ENCODE measurements at places on chromosomes 5 and 9.

- no peak for DNase-seq
Measured at GRCh38 chr5:66178799-66179198, 34.7 kb downstream of the SREK1 start.

GRCh38 chr5:140565024-140565779 is 574 bp downstream of the SLC35A4 start:
- DNase-seq, result peak; percentile 37

DNA sequence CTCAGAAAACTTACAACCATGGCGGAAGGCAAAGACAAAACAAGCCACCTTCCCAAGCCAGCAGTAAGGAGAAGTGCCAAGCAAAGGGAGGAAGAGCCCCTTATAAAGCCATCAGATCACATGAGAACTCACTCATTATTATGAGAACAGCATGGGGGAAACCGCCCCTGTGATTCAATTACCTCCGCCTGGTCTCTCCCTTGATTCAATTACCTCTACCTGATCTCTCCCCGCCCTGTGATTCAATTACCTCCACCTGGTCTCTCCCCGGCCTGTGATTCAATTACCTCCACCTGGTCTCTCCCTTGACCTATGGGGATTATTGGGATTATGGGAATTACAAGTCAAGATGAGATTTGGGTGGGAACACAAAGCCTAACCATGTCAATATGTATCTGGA is 467.3 kb upstream of the FTMT start:
- no peak for DNase-seq

DNA sequence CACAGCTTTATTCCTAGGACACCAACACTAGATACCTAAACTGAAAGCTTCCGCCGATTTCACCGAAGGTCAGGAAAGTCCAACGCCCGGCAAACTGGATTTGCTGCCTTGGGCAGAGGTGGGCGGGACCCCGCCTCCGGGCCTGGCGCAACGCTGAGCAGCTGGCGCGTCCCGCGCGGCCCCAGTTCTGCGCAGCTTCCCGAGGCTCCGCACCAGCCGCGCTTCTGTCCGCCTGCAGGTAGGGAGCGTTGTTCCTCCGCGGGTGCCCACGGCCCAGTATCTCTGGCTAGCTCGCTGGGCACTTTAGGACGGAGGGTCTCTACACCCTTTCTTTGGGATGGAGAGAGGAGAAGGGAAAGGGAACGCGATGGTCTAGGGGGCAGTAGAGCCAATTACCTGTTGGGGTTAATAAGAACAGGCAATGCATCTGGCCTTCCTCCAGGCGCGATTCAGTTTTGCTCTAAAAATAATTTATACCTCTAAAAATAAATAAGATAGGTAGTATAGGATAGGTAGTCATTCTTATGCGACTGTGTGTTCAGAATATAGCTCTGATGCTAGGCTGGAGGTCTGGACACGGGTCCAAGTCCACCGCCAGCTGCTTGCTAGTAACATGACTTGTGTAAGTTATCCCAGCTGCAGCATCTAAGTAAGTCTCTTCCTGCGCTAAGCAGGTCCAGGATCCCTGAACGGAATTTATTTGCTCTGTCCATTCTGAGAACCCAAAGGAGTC is at the start of gene CD274:
TSS of gene CD274 (plus strand) at position 184 of the 733 bp plus-strand sequence. CDS start 5,572 bp downstream, outside the sequence.
- peak; percentile 95 for DNase-seq

- peak; percentile 73 for DNase-seq
Measured at GRCh38 chr5:102823441-102823874, 68.4 kb downstream of the PAM start.

- DNase-seq, result peak; percentile 71
Measured at GRCh38 chr9:96317335-96317980, 15.5 kb upstream of the HSD17B3 start.

DNA sequence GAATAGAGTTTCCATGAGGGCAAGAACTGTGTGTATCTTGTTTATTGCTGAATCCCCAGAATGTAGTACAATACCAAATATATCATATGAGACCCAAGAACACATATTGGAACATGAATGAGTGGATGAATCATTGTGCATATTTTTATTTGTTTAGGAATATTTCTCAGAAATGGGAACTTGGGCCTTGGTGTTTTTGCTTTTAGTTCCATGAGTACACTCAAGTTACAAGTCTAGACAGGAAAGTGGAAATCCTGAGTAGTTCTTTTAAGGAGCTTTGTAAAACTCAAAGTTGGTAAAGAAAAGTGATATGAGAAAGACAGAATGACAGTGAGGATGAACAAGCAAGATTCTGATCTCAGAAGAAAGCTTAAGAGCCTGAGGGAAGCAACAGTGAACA is 647.0 kb downstream of the EFNA5 start:
- no peak for DNase-seq

GRCh38 chr9:38344566-38345324 is 47.8 kb upstream of the ALDH1B1 start:
- DNase-seq, result no peak

DNA sequence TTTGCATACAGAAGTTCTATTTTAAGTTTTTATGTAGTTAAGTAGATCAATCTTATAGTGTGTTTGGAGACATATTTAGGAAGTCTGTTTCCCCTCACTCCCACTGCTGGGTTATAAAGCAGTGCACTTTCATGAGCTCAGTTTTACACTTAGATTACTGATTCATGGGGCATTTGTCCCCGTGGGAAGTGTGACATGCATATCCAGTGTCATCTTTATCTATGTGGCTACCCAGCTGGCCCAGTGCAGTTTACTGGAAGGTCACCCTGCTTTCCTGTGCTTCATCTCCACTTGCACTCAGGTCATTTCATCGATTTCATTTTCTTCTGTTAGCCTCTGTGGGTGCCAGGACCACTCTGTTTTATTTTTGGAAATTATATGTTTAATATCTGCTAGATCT is 49.1 kb downstream of the ADCY2 start:
- DNase-seq, result no peak

DNA sequence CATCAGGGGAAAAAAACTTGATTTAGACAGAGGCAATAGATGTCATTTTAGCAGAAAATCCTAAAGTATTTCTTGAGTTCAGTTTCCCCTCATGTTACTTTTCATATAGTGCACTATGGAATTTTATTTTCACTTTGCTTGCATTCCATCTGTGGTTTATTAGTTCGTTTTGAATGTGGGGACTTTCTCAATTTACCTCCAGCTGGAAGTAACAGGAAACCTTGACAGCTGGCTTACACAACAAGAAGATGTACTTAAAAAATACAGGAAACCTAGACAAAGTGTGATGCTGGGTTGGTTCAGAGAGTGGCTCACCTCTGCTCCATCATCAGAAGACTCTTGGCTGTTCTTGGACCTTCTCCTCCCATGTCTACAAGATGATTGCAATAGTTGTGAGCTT is 567.0 kb downstream of the CETN3 start:
- DNase-seq, result no peak

- DNase-seq, result no peak
Measured at GRCh38 chr9:124284940-124285441, 27.2 kb downstream of the NEK6 start.

GRCh38 chr9:19922476-19923118 is 133.8 kb upstream of the SLC24A2 start:
- DNase-seq, result peak; percentile 48

DNA sequence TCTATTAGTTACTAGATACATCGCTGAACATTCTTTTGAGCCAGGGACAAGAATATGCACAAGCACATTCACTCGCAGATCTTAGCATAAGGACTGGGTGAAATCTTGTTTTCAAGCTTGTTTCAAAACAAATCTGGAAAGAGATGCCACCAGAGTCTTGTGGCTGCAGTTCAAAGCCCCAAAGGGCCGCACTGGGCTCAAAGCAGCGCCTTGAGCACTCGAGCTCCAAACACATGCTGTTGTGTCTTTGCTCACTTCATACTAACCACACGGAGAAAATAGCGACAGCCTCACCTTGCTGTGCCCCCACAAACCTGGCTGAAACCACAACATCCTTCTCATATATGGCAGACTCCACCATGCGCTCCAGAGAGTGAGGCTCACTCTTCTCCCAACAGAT is 34.2 kb upstream of the IL7R start:
- no peak for DNase-seq

- no peak for DNase-seq
Measured at GRCh38 chr5:1031306-1031959, 22.8 kb downstream of the NKD2 start.

- DNase-seq, result peak; percentile 63
Measured at GRCh38 chr9:124146031-124146561, 111.7 kb upstream of the NEK6 start.

GRCh38 chr9:114250235-114250568 is 72.7 kb upstream of the ORM1 start:
- DNase-seq, result no peak

GRCh38 chr5:10323588-10324488 is 16.1 kb upstream of the CMBL start:
- DNase-seq, result no peak

DNA sequence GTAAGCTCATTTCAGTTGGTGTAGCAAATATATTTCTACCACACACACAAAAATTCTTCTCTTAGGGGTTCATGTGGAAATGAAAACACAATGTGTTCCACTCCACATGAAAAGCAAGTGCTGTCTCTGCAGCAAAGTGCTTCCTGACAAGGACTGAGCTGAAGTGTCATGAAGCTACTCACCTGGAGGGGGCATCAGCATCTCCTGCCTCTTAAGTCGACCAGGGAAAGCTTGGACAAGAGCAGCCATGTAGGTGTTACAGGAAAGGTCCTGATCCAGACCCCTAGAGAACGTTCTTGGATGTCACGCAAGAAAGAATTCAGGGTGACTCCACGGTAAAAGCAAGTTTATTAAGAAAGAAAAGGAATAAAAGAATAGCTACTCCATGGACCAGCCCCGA is 62.8 kb downstream of the SV2C start:
- peak; percentile 31 for DNase-seq

GRCh38 chr9:12643686-12644085 is 49.5 kb upstream of the TYRP1 start:
- no peak for DNase-seq

GRCh38 chr5:150291388-150292385 is 2.1 kb upstream of the CAMK2A start:
- no peak for DNase-seq

DNA sequence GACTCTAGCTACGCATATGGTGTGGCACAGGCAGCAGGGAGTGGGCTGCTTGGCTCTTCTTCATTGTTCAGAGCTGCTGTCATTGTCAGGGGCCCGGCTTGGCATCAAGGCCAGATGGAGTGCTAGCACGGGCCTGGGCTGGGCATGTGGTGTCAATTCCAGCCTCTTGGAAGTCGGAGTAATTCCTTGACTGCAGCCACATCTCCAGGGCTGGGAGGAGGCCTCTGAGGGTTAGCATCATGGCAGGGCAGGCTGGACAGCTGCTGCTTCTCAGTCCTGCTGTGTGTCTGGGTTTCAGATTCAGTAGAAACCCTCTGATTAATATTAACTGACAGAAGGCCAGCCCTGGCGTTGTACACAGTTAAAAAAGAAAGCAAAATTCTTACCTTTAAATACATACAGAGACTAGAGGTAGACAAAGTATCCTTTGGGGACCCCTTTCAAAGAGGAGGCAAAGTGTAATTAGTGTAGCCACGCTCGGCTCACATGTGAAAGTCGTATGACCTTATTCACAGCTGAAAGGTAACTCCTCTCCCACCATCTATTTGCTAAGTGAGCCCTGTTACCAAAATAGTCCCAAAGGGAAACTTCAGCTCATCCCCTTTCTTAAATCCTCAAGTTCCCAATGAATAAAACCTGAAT is 126.4 kb downstream of the DOCK2 start:
- DNase-seq, result no peak

DNA sequence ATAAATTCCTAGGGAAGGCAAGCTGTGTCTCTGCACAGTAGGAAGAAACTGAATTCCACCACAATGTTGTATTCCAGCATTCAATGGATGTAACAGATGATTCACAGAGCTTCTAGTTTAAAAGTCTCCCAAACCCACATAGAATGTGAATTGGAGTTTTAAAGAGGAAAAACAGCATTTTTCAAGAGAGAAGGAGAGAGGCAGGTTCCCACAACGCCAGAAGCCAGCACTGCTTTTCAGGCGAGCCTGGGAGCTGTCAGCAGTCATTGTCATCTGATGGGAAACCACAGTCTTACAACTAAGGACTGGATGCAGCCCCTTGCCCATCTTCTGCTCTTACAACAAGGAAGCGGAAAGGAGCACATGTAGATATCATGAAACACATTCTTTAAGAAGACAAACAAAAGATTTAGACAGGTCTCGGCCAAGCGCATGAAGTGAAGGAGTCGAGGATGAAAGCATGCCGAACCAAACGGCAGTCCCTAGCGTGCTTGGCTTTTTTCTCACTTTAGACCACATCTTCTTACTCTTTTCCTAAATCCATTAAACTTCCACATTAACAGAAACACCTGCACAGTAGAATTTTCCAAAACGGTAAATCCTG is 638 bp downstream of the DIRAS2 start:
- DNase-seq, result no peak

GRCh38 chr5:144003636-144004035 is 166.8 kb downstream of the YIPF5 start:
- DNase-seq, result peak; percentile 24

DNA sequence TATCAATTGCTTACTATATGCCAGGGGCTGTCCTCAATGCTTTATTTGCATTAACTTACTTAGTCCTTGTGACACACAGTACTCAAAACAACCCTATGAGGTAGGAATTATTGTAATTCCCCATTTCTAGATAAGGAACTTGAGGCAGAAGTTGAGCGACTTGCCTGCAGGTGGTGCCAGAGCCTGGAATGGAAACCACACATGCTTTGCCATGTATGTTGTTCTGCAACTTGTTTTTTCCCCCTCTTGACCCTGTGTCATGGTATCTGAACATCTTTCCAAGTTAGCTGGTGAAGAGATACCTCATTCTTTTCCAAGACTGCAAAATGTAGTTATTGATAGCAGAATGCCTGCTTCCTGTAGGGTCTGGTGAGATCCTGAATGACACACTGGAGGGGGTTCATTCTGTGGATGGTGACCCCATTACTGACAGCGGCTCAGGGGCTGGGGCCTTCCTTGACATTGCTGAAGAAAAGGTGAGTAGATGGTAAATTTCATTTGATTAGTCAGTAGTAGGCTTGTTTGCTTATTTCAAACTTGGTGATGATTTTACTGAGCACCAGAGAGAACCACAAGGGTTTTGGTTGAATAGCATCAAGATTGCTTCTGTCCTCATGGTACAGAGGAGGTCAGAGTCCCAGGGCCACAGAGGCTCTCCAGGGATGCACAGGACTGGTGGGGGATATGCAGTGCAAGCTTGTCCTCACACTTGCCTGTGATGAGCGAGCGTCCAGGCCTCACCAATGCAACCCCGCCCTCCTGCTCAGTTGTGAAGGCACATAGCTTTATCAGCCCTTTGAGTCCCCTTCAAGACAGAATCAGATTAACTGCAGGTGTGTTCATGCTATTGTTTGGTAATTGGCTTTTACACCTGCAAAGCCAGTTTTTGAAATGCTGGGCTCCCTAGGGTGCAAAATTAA is 57.0 kb downstream of the COL15A1 start:
- peak; percentile 79 for DNase-seq

DNA sequence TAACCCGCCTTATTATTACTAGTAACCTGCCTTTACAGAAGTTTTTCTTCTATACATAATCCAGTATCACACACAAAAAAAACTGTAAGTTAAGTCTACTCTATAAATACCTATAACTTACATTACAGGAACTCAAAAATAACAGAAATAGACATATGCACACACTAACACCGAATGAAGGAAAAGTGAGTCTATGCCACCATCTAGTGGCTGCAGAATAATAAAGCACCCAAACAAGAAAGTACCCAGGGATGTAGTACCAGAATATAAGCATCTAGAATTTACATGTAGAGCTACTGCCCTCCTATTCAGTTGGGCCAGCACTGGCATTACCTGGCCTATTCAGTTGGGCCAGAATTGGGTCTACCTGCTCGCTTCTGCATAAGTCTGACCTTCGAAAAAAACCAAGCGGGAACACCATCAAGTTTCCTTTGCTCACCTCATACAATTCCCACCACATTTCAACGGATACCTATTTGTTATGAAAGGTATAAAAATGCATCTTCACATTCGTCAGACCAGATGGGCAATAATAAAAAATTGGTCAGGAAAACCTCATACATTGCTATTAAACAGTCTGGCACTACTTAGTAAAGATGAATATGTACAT is 4.0 kb upstream of the NIPSNAP3A start:
- DNase-seq, result peak; percentile 83
